Fibroblast of skin of left biceps (primary cell): ENCODE measurements at places on chromosomes 1 and 21.
A peak's percentile ranks its signal among the peaks of the same experiment; 100 is the strongest.

- DNase-seq: no peak
Observed at GRCh38 chr1:155083052-155083541, 4.5 kb downstream of the EFNA3 start.

DNA sequence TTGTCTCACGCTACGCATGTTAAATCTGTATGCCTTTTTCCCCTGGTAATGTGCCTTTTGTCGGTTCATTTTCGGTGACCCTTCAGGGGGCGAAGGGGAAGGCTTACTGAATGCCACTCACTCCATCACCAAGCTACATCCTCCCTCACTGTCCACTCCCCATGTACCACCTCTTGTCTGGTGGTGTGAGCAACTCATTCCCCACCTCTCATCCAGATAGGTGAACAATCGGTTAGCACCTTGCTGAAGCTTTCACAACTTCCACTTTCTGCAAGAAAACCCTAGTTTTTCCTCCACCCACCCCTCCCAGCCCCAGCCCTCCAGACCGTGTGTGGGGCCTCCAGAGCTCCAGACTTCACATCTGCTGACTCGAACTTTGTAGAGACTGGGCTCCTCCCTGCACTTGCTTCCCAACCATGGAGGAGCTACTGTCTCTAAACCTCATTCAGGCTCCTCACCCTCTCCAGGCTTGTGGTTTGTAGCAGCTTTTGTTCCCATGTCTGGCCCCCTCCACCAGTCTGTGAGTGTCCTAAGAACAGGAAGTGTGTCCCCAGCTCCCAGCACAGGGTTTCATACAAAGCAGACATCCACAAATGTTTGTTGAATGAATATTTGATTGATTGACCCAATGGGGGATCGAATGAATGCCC lies 48.4 kb upstream of the RUNX3 start:
- DNase-seq: no peak

DNA sequence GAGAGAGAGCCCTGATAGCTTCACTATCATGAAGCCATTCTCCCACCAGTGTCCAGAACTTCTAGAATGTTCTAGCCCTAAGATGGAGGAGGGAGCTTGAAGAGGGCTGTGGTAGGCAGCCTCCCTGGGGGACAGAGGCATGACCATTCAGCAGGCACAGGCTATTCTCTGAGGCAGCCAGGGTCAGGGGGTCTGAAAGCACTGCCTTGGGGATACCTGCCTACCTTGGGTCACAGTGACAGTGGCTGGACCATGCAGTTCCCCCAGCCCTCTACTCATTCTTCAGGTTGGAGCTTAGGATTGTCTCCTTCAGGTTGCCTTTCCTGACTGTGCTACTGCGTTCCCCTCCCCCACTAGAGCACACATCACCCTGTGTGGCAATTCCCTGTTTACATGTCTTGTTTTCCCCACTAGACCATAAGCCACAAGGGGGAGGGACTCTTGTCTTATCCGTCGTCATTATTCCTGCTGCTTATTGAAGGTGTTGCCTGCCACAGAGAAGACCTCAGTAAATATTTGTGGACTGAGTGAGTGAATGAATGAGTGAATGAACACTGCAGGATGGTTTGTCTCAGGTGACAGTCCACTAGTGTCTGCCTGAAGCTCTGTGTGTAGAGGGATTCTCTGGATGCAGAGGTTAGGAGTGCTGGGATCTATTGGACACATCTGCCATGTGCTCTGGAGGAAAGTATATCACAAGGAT lies 5.2 kb downstream of the ZDHHC18 start:
- DNase-seq: no peak

DNA sequence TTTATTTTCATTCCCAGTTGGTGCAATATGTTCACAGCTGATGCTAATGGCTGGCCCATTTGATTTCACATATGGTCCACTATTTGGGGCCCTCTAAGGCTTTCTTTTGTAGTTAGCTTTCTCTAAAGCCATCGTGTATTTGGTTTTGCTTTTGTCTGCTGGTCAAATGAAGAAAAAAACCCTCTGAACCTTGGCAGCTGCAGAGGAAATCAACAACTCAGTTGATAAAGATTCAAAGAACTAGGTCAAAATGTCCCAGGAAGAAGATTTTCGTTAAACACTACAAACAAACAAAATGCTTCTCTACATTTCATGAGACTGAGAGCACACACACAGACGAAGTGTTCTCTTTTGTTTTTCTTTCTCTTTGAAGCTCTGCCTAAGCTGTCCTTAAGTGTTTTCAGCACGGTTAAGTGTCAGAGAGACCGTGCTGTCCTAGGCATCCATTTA lies 655.0 kb downstream of the RWDD3 start:
- no peak for DNase-seq

DNA sequence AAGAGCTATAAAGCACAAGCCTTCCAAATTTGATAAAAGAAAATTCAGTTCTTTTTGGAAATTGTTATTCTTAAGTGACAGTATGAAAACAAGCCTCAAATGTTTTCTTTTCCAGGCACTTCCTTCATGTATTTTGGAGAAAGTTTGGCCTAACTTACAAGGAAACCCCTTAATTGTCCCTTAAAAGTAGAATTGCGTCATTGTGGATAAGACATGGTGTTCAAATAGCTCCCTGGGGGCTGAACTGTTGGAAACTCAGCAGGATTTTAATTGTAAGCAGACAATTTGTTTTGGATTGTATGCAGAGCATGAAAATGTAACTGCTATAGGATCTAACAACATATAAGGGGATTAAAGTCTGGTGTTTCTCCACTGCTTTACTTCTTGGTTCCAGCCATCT lies 35.4 kb upstream of the FGGY start:
- peak; percentile 85 for DNase-seq

DNA sequence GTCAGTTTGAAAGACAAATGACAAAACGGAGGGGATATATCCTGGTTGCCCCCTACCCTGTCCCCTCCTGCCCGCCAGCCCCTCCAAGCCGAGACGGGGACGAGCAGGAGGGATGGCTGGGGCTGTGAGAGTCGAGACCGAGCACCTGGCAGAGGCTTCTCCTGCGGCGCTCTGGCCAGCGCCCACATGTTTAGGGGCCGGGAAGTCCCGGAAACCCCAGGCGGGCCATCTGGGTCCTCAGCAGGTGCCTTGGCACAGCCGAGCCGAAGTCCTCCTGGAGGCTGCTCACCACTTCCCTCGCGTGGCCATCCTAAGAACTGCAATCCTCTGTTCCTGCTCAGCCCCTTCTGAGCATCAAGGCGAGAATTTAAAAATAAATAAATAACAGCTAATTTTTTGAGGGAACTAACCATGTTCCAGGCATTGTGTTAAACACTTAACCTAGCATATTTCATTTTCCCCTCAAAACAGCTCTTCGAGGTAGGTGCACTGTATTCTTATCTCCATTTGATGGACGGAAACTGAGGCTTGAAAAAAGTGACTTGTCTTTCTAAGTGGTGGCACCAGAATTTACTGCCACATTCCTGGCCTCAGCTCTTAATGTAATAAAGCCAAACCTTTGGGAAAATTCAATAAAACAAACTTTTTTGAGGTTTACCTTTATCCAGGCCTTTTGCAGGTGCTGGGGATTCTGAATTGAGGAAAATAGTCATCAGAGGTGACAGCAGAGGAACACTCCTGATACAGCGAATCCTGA lies 3.5 kb upstream of the RIMS3 start:
- no peak for DNase-seq

DNA sequence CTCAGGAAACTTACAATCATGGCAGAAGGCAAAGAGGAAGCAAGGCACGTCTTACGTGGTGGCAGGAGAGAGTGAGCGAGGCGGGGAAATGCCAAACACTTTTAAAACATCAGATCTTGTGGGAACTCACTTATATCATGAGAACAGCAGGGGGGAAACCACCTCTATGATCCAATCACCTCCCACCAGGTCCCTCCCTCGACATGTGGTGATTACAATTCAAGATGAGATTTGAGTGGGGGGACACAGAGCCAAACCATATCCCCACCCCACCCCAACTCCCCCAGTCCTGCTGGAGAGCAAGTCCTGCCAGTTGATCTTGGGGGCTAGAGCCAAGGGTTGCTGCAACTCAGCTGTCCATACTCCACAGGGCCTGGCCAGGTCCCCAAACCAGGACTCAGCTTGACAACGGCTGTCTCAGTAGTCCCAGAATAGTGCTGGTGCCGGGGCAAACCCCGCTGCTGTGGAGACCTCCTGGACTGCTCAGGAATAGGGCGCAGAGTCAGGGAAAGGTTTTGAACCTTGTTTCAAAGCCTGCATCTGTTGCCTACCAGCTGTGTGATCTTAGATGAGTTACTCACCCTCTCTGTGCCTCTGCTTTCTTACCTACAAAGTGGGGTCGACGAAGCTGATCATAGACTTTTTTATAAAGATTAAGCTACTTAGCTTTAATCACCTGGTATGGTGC lies 79.5 kb downstream of the STUM start:
- no peak for DNase-seq

GRCh38 chr1:205098242-205098641 lies 14.0 kb upstream of the TMEM81 start:
- DNase-seq: no peak

DNA sequence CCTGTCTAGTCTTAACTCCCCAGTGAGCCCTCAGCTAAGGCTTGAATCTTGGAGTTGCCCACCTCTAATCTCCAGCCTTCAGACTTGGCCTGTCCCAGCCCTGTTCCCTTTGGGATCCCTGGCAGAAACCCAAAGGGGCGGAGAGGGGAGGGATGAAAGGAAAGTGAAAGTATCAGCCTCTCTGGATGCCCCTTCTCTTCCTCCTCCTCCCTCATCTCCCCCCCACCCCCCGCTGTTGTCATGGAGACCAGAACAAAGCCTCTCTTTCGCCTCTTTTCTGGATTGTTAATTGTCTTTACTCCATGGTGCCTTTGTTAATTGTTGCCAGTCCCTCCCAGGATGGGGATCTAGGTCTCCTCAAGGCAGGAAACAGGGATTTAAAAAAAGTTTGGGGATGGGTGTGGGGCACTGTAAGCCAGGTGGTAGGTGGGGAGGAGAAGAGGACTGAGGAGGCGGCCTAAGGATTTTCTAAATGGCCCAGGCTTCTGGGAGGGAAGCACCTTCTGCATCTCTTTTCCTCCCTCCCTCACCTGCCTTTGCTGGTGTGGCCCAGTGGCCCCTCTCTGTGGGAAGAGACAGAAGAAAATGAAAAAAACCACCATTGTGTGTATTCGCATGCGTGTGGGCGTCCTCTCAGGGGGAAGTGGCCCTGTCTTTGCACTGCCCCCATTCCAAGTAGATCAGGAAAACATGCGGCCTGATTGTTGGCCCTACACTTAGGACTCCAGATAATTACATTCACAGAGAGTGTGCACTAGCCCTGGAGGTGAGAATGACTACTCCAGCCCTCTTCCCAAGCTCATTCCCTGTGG lies 7.5 kb upstream of the SOX13 start:
- DNase-seq: no peak

DNA sequence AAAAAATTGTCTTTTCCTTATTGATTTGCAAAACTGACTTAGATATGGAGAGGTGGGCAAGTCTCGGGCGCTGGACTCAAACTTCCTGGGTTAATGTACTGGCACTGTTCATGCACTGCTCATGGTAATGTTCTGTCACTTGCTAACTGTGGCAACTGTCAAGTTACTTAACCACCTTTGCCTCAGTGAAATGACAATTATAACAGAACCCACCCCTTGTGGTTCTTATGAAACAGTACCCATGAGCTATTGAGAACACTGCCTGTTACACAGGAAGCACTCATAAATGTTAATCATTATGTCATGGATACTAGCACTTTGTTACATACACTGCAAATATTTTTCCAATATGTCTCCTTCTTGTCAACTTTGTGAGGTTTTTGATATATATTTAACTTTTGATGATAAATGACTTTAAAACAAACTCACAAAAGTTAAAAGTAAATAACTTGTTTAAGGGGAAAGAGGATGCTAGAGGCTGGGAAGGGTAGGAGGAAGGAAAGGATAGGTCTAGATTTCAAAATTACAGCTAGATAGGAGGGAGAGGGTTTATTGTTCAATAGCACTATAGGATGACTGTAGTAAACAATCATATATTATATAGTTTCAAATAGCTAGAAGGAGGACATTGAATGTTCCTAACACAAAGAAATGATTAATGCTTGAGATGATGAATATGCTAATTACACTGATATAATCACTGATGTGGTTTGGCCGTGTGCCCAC lies 342.5 kb downstream of the ADGRL2 start:
- DNase-seq: no peak

DNA sequence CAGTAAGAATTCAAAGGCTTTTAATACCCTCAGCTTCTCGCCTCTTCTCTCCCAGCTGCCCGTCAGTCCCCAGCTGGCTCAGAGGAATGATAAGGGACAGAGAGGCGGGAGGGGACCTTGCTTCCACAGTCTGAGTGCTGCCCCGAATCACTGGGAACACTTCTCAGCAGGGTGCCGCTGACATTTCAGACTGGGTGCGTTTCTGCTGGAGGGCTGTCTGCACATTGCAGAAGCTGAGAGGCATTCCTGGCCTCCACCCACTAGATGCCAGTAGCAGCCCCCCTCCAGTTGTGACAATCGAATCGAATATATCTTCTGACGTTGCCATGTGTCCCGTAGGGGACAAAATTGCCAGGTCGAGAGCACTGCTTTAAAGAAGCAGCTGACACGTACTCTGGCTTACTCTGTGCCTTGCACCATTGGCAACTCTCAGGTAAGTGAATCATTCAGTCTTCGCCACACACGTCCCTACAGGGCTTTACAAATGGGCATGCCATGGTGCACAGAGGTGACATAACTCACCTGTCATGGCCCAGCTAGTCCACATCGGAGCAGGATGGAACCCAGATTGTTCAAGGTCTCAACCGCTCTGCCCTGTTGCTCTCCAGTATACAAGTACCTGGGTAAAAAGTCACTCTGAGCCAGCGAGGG lies 23.9 kb downstream of the CTNNBIP1 start:
- no peak for DNase-seq

DNA sequence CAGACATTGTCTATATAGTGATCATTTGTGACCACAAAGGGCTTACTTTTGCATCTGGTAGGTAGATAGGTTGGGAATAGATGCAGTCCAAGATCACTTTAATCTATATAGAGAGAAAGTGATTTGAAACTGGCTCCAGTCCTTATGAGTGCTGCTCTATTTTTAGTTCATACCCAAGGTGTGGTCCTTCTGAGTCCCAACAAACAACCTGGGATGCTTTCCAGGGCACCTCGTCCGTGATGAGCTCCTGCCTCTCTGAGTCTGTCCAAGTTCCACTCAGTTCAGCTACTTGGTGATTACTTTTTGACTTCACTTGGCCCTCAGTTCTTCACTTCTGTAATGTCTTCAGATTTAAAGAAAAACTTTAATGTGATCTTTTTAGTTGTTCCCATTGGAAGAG lies 20.2 kb downstream of the DIP2A start:
- DNase-seq: no peak

- no peak for DNase-seq
Observed at GRCh38 chr1:110606657-110607535, 738 bp upstream of the KCNA2 start.
